ENCODE measurements at places on chromosomes 2 and 18.

DNA sequence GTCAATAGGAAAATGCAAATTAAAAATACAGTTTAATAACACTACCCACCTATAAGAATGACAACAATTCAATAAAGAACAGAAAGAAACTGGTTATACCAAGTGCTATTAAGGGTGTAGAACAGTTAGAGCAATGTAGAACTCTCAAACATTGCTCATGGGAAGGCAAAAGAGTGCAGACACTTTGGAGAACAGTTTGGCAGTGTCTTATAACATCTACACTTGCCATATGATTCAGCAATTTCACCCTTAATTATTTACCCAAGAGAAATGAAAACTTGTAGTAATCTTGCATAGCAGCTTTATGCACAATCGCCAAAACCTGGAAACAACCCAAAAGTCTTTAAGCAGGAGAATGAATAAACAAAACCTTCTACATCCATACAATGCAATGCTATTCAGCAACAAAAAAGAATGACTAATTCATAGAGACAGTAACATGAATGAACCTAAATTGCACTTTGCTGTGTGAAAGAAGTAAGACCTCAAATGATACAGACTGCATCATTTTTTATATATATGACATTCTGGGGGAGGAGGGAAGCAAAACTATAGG is 455.2 kb downstream of the THSD7B start:
- no peak for DNase-seq

GRCh38 chr2:45614871-45615415 is 3.9 kb upstream of the SRBD1 start:
- DNase-seq: no peak

GRCh38 chr18:55509631-55510324 is 78.2 kb downstream of the TCF4 start:
- DNase-seq: no peak

GRCh38 chr18:56556907-56557306 is 81.5 kb downstream of the TXNL1 start:
- DNase-seq: no peak

DNA sequence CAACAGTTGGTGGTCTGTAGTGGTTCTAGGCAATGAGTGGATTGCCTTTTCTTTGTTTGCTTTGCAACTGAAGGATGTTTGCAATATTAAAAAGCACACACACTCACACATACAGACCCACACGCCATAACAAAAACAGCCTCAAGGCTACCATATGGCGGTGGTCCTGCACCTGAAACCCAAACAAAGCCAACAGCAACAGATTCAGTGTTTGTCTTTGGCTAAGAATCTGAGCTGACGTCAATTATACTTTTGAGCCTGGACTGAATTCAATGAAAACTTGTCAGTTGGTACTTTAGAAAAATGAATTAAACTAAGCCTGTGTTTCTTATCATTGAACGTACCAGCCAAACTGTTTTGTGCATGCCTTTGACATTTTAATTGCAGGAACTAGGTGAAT is 65.0 kb upstream of the NYAP2 start:
- DNase-seq: peak; percentile 84

DNA sequence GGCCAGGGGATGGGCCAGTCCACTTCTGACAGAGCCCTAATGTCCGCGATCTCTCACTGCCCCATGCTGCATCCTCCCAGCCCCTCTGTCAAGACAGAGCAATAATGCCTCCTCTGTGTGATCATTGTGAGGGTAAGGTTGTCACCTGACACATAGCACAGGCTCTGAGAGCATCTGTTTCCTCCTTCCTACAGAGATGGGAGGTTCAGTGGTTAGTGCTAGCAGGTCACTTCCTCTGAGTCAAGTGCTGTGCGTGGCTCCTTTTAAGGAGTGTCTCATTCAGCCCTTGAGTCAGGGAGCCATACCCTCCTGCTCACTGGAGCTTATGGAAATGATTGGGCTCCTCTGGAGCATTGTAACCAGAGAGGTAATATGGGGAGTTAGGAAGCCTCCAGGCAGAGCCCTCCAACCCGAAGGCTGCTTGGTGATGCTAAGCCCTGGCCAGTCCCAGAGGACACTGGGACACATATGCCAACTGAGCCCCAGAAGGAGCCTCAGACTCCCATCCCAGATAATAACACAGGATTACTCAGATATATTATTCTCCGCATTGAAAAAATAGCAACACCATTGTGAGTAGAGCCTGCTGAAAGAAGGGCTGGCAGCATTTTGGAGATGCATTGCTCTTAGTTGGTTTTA is 189.0 kb downstream of the GALNT1 start:
- no peak for DNase-seq

GRCh38 chr2:227592694-227593387 is 5.9 kb upstream of the SCYGR2 start:
- no peak for DNase-seq

DNA sequence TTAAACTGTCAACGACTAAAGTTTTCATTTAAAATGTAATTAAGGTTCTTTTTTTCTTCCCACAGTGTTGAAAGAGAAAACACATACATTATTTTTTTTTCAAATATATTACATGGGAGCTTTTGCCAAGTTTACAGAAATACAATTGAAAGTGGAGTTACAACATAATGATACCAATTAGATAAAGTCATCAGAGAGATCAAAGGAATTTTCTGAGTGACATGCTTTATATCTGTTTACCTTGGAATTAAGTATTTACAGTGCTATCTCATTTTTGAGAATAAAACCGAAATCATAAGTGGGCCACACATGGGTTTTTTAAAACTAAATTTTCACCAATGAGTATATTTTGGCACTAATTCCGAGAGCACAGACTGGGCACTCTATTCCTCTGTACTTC is 165.2 kb downstream of the RAPGEF4 start:
- DNase-seq: no peak

- no peak for DNase-seq
Measured at GRCh38 chr2:37616677-37617005, 54.8 kb downstream of the CDC42EP3 start.

DNA sequence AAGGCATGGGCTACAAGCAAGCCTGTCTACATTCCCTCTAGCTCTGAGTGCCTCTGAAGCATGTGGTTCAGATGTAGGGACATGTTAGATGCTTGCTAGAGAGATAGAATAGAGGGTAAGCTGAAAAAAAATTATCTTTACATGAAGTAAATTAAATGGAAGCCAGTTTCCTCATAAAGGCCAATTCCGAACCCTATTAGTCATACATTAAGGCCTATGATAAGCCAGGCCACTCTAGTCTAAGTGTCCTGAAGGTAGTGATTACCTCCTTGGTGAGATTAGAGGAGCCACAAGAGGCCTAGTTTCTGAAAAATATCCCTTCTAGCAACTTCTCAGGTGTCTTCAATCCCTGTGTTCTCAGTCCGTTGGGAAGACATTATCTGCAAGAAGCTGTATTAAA is 72.4 kb upstream of the NPAS2 start:
- no peak for DNase-seq

GRCh38 chr2:16763056-16763455 is 97.4 kb upstream of the CYRIA start:
- DNase-seq: no peak

GRCh38 chr2:117832905-117833613 is 18.6 kb downstream of the DDX18 start:
- DNase-seq: no peak

- DNase-seq: no peak
Measured at GRCh38 chr2:207334624-207335371, 169.1 kb upstream of the KLF7 start.

DNA sequence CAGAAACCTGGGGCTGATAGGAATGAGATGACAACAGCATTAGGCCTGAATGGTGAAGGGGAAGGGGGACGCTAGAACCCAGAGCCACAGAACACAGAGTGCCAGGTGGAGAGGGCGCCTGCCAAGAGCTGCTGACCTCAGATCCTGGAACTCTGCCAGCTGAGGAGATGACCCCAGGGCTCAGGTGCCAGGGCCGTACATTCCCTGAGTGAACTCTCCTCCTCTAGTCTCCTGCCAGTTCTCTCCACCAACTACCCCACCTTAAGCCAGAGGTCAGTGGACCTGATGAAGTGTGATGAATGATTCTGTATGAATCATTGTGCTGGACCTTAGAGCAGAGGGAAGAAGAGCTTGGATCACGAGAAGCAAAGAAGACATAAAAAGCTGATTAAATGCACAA is 1582.2 kb upstream of the ACVR2A start:
- no peak for DNase-seq

DNA sequence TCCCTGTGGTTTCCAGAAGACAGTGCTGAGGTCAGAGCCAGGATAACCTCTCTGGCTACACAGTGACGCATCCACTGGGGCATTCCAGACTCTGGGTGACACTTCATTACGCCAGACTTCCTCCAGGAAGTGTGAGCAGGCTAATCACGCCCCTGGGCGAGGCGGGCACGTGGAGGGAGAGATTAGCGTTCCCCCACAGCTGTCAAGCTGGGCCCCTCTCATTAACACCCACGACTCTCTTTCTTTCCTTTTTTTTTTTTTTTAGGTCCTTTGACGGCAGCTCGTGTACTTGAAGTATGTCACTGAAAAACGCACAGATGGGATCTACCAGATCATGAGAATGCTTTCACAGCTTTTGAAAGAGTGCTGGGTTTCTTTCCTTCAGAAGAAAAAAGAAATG is 274.6 kb downstream of the AFF3 start:
- no peak for DNase-seq

- no peak for DNase-seq
Measured at GRCh38 chr18:54952026-54952425, 7.2 kb downstream of the CCDC68 start.

GRCh38 chr2:10566018-10566417 is 117.9 kb upstream of the ODC1 start:
- no peak for DNase-seq

GRCh38 chr2:143398781-143399180 is 269.6 kb downstream of the ARHGAP15 start:
- peak; percentile 41 for DNase-seq

- DNase-seq: no peak
Measured at GRCh38 chr2:46392561-46393346, 86.6 kb upstream of the TMEM247 start.

DNA sequence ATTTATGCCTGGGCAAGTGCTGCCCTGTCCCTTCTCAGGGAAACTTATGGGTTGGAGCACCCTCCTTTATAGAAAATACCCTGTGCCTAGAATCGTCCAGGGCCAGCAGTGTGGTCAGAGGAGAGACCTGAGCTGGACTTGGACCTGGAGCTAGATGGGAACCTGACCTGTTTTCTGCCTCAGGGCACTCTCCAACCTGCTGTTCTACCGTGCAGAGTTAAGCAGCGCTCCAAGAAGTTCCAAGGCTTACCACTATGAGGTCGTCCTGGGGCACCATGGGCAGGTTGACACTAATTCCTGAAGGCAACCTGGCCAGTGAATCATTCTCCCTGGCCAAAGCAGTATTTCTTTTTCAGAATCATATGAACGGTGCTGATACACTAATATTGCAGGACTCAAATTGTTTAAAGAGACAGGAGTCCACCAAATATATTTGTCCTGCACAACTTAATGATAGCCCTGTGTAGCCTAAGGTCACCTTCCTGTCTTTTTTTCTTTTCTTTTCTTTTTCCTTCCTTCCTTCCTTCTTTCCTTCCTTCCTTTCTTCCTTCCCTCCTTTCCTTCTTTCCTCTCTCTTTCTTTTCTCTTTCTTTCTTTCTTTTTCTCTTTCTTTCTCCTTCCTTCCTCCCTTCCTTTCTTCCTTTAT is 455.4 kb upstream of the HNMT start:
- DNase-seq: peak; percentile 16

- no peak for DNase-seq
Measured at GRCh38 chr18:75654386-75654785, 226.9 kb upstream of the SMIM21 start.

DNA sequence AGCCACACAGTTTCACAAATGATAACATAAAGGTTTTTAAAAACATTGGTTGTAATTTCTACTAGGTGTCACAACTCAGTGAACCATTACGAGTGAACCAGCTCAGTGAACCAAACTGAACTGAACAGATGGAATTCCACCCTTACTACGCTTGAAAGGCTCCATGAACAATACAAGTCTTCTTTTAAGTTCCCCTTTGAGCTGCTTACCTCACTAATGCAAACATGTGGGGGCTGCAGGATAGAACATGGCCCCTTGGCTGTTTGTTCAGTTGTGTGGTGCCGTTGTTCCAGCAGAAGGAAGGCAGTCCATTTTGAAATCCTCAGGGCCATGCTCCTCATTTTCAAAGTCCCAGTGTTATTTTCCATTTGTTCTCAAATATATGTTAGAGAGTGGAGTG is 30.7 kb upstream of the KLHL14 start:
- DNase-seq: peak; percentile 30

DNA sequence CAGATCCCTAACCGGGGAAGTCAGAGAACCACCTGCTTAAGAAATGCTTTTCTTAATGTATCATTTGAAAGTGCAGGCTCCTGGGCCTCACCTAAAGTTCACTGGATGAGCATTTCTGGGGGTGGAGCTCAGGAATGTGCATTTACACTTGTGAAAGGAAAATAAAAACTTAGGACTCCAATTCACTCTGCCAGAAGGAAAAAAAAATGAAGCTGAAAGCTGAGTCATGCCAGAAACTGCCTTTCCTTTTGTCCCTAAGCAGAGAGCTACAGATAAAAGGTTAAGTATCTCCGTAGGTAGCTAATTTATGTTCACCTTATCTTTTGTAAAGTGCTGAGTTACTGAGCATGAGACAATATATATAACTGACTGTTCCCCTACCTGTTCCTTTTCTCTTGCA is 229.5 kb upstream of the MEX3C start:
- DNase-seq: no peak

DNA sequence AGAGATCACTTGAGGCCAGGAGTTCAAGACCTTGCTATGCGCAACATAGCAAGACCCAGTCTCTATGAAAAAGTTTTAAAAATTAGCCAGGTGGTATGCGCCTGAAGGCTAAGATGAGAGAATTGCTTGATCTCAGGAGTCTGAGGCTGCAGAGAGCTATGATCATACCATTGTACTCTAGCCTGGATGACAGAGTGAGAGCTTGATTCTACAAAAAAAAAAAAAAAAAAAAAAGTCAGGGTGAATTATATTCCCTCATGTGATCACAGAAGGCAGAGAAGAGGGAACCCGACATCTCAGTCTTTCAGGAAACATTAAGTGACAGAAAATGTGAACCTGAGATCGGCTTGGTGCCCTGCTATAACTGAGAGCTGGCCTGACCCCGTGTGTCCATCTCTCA is 171.2 kb upstream of the MSH6 start:
- no peak for DNase-seq

DNA sequence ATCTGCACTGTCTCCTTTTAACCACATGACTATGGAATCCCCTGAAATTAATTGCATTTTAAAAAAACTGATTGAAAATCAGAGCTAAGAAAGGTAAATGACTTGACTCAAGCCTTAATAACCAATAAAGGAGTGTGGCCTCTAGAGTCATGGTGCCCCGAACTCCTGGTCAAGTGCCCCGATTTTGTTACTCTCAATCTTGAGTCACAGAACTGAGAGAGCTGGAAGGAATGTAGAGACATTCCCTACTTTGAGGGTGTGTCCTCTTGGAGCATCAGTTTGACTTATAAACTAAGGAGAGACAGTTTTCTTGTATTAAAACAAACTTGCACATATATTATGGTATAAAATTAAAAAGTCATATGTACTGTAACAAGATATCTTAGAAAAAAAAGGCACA is 2.4 kb downstream of the WDR43 start:
- no peak for DNase-seq

- DNase-seq: no peak
Measured at GRCh38 chr18:7436166-7436565, 130.9 kb upstream of the PTPRM start.

GRCh38 chr2:46416739-46417403 is 62.5 kb upstream of the TMEM247 start:
- DNase-seq: no peak

Data from NCI-H510A treated with DMSO at 0.1 percent for 48 hours (cell line).